ENCODE measurements at places on chromosomes 12 and 14.

DNA sequence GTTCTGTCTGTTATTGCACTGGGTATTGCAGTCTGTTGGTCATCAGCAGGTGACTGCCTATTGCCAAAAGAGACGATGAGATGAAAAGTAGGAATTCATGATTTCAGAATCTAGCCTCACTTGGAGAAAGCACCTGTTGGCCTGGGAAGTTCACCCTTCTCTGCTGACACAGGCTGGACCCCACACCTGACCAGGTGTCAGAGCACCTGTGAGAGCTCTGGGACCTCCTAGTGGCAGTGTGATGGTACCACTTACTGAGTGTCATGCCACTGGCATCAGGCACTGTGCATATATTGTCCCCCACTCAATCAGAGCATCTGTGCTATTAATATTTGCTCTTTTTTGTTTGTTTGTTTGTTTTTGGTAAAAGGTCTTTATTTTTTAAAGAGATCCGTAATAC is 68.0 kb downstream of the RASSF3 start:
- no peak for DNase-seq

- DNase-seq, result no peak
Observed at GRCh38 chr14:86540636-86541247, 1010.8 kb downstream of the FLRT2 start.

DNA sequence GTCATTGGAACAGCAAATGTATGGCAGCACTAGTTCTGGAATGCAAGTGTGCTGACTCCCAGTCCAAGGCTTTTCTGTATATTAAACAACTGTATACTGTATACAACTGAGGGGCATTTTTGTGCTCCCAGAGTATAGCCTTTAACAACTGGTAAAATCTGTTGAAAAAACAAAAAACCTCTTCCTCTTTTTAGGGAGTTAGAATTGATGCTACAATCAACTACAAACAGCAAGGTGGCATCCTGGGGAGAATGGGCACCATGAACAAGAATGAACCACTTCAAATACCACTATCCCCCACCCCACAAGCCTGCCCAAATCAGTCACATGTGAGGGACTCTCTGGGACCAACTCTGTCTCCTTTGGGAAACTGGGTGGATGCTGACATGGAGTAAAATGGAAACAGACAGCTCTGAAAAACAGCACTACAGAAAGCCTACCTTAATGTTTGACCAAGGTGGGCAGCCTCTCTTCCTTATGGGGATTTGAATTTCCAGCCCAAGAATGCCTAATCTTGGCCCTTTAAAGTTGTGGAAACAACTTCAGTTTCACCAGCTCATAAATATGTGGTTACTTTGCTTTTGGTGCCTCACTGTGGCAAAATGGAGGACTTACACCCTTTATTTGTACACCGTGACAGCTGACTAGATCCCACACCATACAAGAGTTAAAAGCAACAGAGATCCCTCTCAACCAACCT is 7.5 kb downstream of the VTI1B start:
- no peak for DNase-seq

DNA sequence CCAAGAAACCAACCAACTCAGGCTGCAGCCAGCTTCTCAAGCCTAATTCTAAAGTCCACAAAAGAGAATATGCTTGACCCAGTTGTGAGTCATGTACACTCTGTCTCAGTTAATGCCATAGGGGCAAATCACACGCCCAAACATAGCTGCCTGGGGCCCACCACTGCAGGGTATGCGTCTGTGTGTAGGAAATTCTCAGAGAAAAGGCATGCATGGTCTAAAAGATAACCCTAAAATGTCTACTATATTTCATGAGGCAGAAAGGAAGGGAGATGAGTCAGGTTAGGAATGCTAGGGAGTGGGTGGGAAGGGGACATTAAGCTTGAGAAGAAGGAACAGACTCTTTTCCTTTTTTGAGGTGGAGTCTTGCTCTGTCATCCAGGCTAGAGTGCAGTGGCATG is 22.3 kb upstream of the SPTLC2 start:
- no peak for DNase-seq

GRCh38 chr12:112029301-112029700 is 16.1 kb downstream of the ERP29 start:
- no peak for DNase-seq

DNA sequence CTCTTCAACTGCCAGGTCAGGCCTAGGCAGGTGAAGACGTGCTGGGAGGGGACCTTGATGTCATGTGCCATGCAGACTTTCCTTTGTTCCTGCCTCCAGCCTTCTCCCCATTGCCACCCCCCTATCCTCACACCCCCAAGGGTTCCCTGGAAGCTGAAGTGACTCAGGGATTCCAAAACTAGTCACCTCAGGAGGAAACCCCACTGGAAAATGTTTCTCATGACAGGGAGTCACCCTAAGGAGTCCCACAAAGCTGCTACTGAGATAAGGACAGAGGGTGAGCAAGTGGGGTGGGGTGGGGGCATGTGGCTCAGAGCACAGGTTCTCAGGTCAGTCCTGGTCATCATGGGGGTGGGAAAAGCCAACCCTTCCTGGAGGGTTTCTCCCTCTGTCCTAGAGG is 2.4 kb upstream of the IL25 start:
- DNase-seq, result no peak

- no peak for DNase-seq
Observed at GRCh38 chr12:14953752-14954151, 7.6 kb downstream of the ARHGDIB start.

GRCh38 chr12:24554612-24555295 is 394.1 kb downstream of the BCAT1 start:
- no peak for DNase-seq

DNA sequence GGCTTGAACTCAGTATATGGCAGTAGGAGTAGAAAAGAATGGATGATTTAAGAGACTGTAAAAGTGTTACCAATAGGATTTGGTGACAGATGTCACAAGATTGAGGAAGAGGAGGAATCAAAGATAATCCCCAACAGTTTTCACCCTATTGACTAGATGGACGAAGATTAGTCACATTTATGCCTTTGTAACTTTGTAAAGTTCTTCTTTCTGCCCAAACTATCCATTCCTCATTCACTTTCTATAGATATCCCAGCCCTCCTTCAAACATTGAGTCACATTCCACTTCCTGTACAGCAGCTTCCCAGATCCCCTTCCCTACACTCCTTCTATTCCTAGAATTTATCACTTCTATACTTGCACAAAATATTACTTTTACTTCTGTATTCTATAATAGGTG is 207.9 kb downstream of the BTG1 start:
- DNase-seq, result no peak

DNA sequence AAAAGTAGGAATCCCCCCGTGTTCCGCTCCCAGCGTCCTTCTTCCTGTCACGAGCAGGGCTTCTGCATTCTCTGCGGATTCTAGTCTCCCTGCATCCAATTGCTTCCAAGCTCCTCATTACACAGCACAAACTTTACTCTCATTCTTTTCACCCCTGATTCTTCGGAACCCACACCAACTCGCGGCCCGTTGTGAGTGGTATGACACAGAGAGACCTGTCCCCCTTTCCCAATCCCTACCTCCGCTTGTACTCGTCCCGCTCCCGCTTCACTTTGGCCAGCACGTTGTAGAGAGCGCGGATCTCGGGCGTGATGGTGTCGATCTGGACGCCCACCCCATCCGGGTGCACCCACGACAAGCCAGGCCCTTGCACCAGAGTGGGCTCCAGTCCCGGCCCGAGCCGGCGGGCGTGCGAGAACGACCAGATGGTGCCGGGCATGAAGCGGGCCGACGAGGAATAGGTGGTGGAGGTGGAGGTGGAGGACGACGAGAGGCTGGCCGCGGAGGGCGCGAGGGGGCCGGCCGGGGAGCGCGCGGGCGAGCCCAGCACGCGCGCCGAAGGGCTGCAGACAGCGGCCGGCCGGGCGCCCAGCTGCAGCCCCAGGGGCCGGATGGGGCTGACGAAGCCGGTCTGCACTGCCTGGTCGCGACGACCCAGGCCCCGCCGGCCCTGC is 687 bp downstream of the IFFO1 start:
- DNase-seq, result no peak

- peak; percentile 34 for DNase-seq
Observed at GRCh38 chr14:99722741-99723140, 38.6 kb downstream of the CYP46A1 start.

DNA sequence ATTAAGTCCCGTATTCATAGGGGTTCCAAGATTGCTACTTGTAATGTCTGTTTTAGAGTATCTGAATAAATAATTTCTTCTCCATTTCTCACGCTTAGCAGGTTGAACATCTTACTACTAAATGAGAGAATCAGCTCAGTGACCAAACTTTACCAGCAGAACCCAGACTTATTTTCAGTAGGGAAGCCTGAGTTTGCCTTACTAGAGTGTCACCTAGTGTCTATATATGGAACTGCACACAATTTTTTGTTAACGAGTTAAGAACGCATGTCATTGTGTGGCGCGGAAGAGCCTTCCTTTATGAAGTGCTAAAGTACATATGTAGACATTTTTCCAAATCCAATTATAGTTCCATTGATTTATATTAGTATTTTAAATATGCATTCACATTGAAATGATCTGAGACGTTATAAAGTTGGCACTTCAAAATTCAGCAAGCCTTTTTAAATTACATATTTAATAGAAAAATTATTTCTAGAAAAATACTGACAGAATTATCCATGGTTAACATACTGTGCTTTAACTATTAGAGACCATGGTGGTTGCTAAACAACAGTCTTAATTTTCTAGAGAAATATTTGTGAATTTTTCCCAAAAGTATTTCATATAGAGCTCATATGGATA is 88.3 kb downstream of the RPS29 start:
- DNase-seq, result no peak
